ENCODE measurements at places on chromosomes 5 and 9.
A peak's percentile ranks its signal among the peaks of the same experiment; 100 is the strongest.

DNA sequence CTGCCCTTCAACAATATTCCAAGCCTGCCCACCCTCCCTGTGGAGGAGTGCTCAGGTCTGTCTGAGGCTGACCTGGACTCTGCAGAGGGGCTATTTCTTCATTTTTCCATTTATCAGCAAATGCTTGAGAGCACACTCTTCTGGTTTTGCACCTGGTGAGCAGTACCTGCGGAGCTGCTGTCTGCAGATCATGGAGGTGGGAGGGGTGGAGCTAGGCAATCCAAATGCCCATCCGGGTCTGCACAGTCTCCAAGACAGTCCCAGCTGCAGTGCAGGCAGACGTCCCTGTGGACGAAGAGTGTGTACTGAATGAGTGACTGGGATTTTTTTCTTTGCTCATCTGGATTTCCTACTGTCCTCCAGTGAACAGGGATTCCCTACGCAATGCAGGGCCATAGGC, 239.8 kb downstream of the IRX2 start:
- H3K4me1 ChIP-seq: no peaks in the 10 kb centered on the region
- no peak for DNase-seq

- H3K27me3 ChIP-seq: no peaks in the 10 kb centered on the region
- H3K4me1 ChIP-seq: no peaks in the 10 kb centered on the region
- no peak overlapping the region for H3K4me3 ChIP-seq
Observed at GRCh38 chr9:69427286-69427685, 102.3 kb downstream of the ENTREP1 start.

DNA sequence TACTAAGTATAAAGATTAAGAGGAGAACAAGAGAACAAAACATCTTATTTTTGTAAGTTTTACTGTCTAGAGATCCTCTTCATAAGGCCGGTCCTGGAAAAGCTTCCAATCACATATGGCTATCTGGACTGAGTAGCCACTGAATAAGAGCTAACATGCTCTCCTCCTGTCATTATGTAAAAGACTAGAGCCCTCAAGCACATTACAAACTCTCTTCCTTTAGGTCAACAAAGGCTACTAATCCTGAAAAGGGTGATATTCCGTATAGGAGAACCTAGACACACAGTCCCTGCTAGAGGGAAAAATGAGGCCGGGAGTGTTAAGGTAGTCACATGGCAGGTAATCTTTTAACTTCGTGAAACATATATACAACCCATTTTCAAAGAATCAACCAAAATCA, 665.6 kb downstream of the EFNA5 start:
- H3K4me1 ChIP-seq: no peaks in the 10 kb centered on the region
- no peaks in the 10 kb centered on the region for H3K27me3 ChIP-seq
- no peak for DNase-seq
- no peak overlapping the region for H3K27ac ChIP-seq

DNA sequence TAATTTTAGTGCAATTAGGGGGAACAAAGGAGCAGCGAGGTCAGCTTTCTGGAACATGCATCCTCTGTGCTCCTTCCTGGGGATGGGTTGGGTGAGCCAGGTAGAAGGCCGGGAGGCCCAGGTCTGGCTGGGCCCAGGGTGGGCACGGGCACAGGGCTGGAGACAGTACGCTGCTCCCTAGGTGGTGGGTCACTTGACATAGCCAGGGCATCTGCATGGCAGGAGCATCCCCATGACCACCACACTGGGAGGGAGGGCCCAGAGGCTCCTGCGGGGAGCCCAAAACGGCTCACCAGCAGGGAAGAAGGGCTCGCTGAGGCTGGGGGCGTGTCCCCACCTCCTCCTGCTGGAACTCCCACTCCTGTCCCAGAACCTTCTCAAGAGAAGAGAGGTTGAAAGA, 216.8 kb downstream of the NXNL2 start:
- H3K4me3 ChIP-seq: no peak overlapping the region
- H3K36me3 ChIP-seq: no peaks in the 10 kb centered on the region
- H3K4me1 ChIP-seq: peaks cover 40% of the 10 kb centered on the region
- DNase-seq: no peak

DNA sequence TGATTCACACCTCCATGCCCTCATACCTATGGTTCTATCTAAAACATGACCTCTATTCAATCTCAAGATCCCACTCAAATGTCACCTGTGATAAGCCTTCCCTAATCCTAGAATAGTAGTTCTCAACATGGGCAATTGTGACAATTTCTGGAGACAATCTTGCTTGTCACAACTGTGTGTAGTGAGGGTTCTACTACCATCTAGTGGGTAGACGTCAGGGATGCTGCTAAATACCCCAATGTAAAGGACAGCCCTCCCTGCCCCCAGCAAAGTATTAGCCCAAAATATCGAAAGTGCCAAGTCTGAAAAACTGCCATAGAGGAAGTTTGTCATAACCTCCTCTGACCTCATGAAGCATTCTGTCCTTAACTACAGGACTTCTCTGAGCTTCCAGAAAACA, 32.0 kb downstream of the TBCA start:
- H3K27me3 ChIP-seq: no peaks in the 10 kb centered on the region
- H3K4me1 ChIP-seq: no peaks in the 10 kb centered on the region
- H3K36me3 ChIP-seq: no peaks in the 10 kb centered on the region

GRCh38 chr5:310516-310915, 11.0 kb upstream of the AHRR start:
- DNase-seq: no peak
- no peaks in the 10 kb centered on the region for H3K27me3 ChIP-seq
- H3K4me1 ChIP-seq: no peaks in the 10 kb centered on the region
- H3K27ac ChIP-seq: no peak overlapping the region

- H3K4me1 ChIP-seq: no peaks in the 10 kb centered on the region
- no peaks in the 10 kb centered on the region for H3K36me3 ChIP-seq
- DNase-seq: no peak
- no peaks in the 10 kb centered on the region for H3K27me3 ChIP-seq
- no peak overlapping the region for H3K27ac ChIP-seq
Observed at GRCh38 chr5:92777421-92777820, 803.6 kb downstream of the NR2F1-AS1 start.

DNA sequence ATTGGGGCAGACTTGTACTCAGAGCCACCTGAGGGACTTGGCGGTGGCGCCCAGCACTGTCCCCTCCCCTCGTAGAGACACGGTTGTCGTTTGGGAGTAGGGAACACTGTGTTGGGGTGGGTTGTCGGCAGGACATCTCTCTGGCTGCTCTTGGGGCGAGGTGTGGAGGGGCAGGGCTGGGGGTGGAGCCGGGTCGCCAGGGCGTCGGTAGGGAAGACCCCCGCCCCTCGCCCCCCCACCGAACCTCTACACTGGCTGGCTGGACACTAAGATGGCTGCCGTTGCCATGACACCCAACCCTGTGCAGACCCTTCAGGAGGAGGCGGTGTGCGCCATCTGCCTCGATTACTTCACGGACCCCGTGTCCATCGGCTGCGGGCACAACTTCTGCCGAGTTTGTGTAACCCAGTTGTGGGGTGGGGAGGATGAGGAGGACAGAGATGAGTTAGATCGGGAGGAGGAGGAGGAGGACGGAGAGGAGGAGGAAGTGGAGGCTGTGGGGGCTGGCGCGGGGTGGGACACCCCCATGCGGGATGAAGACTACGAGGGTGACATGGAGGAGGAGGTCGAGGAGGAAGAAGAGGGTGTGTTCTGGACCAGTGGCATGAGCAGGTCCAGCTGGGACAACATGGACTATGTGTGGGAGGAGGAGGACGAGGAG, 778 bp downstream of the TRIM41 start:
- H3K4me3 ChIP-seq: peak overlapping the region; percentile 84
- H3K27me3 ChIP-seq: no peaks in the 10 kb centered on the region
- peak overlapping the region; percentile 94 for H3K27ac ChIP-seq
- H3K4me1 ChIP-seq: peaks cover 3% of the 10 kb centered on the region
- no peaks in the 10 kb centered on the region for H3K36me3 ChIP-seq

DNA sequence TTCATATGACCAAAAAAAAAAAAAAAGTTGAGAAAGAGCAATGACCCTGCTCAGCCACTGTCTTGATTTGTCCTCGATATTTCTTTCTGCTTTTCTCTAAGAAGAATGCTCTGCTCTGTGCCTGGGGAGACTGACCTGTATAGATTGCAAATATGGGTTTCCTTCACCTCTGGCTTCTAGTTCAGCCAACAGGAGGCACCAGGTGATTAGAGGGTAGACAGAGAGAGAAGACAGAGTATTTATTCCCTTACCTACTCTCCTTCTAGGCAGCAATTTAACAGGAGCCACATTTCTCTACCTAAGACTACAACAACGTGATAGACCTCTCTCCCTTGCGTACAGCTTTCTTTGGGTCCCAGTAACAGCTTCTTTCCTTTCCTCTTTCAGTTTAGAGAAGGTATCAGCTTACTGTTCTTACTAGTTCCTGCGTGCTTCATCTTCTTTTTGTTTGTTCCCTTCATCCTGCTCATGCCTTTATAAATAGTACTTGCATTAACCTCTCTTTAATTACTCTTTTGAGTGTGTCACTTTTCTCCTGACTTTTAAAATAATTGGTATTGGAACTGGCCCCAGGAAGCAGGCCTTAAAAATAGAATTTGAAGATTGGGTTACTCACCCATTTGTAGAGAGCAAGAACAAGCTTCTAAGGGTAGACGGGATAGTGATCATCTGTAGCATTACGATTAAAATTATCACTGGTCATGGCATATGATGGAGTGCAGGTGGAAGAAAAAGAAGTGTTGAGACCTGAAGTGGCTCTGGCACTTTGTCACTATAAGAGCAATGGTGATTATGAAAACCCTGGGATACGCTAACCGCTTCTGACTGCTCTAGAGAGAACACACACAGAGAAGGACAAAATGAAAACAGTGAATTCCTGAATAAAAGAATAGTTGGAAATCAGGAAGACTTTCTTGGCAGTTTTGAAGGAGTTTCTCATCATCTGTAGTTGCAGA, 161.2 kb upstream of the FSTL4 start:
- no peaks in the 10 kb centered on the region for H3K36me3 ChIP-seq
- H3K4me3 ChIP-seq: no peak overlapping the region
- H3K4me1 ChIP-seq: no peaks in the 10 kb centered on the region
- DNase-seq: no peak

DNA sequence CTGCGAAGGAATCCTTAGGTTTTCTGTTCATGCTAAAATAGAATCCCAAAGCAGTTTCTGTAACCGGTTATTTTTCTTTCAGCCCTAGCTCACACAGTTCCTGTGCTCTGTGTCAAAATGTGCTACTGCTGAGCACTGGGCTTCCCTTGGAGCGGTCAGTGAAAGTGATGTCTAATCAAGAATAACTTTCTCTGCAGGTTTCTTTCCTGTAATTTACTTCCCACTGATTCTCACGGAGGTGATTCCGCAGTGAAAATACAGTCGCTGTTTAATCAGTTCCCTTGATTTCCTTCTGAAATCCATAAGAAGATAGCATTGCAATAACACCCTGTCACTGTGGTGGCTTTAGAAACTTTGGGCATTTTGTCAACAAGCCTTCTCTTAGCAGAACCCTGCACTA, 112.0 kb upstream of the ISL1 start:
- DNase-seq: no peak
- H3K36me3 ChIP-seq: no peaks in the 10 kb centered on the region
- no peaks in the 10 kb centered on the region for H3K4me1 ChIP-seq
- no peak overlapping the region for H3K4me3 ChIP-seq

GRCh38 chr9:75130621-75131230, 42.4 kb downstream of the OSTF1 start:
- H3K27me3 ChIP-seq: no peaks in the 10 kb centered on the region
- no peak overlapping the region for H3K4me3 ChIP-seq
- H3K27ac ChIP-seq: no peak overlapping the region
- no peak for DNase-seq

DNA sequence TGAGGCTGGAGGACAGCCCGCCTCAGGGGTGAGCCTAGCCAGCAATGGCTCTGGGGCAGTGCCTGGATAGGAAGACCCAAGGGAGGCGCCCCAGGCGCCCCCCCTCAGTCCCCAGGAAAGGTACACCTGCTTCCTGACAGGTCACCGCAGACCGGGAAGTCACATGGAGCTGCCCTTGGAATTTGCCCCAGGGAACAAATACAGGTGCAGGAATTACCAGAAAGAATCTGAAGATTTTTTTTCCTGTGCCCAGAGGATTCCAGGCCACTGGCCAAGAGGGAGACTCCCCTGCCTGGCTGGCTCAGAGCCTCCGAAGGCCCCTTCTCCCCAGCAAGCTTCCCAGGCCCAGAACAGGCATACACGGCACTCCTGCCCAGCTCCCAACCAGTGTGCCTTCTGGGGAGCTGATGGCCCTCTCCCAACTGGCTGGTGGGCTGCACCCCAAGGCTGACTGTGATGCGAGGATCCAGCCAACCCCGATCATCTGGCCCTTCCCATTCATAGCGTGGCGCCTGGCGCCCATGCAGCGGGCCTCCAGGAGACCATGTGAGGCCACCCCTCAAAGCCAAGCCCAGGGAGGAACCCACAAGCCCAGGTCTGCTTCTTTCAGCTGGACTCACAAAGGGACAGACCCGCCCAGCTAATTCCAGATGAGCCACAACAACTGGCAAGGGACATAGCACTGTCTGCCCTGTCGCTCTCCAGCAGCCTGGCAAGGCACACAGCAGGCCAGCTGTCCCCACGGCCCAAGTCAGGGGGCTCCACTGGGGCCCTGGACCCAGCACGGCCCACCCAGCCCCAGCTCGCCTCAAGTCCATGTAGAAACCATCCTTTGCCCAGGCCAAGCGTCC, 2.3 kb downstream of the TPRN start:
- H3K36me3 ChIP-seq: no peaks in the 10 kb centered on the region
- H3K4me1 ChIP-seq: peaks cover 49% of the 10 kb centered on the region
- DNase-seq: no peak
- H3K27ac ChIP-seq: no peak overlapping the region
- H3K27me3 ChIP-seq: no peaks in the 10 kb centered on the region

GRCh38 chr5:129082225-129083136, 12.1 kb upstream of the ISOC1 start:
- H3K36me3 ChIP-seq: no peaks in the 10 kb centered on the region
- no peak overlapping the region for H3K27ac ChIP-seq
- no peak overlapping the region for H3K4me3 ChIP-seq
- H3K27me3 ChIP-seq: no peaks in the 10 kb centered on the region
- peaks cover 4% of the 10 kb centered on the region for H3K4me1 ChIP-seq

DNA sequence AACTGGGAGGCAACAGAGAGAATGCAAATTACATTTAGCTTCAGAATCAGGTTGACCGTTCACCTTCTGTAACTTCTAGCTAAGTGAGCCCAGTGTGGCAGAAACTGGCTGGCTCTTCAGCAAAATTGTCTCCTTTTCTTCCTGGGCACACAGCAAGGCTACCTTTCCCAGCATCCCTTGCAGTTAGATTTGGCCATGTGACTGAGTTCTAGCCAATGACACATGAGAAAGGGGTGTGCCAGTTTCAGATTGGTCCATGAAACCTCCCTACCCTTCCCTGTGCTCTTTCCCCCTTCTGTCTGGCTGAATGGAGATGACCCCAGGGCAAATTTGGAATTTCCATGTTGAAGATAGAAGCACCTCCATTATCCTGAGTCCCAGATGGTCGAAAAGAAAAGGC, 72.5 kb upstream of the SMIM23 start:
- no peaks in the 10 kb centered on the region for H3K36me3 ChIP-seq
- no peak overlapping the region for H3K27ac ChIP-seq
- H3K4me1 ChIP-seq: no peaks in the 10 kb centered on the region
- H3K27me3 ChIP-seq: no peaks in the 10 kb centered on the region
- no peak overlapping the region for H3K4me3 ChIP-seq
